Activated T-helper 1 cell treated with anti-CD3 and anti-CD28 coated beads, Interleukin-12 subunit alpha, Interleukin-12 subunit beta, Interleukin-2, Interleukin-4 antibody, amounts not matched to agents 30 ng/mL and 10 ng/mL and 1 ng/mL, durations not matched to agents 14 hours and 24 hours and 36 hours (primary cell): ENCODE measurements at places on chromosomes 6 and 20. TPM values are rescaled to one million over a fixed set of nuclear protein-coding genes. Genes with fewer than 3 reads are reported as not detected.

Gene MYBL2
- 95.1 and 95.5 TPM in 2 replicates for total RNA-seq

Gene NANP
- 9.1 and 9.8 TPM in 2 replicates for total RNA-seq

- DNase-seq = no peak
Measured at GRCh38 chr6:36222924-36223323, 26.4 kb downstream of the BRPF3 start.

DNA sequence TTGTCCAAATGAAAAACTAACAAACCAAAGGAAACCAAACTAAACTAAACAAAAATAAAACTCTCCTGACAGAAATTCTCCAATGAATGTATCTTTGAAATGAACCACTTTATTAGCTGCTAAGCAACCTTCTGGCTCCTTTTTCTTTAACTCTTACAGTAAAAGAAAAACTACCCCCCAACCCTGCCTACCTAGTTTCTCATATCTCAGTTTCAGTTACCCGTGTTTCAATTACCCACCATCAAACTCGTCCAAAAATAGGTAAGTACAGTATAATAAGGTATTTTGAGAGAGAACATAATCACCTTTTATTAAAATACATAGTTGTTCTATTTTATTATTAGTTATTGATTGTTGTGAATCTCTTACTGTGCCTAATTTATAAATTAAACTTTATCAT lies 177.4 kb upstream of the THEMIS start:
- no peak for DNase-seq
